ENCODE measurements at places on chromosomes 6 and 20.

GRCh38 chr6:124028117-124028516 lies 224.5 kb downstream of the NKAIN2 start:
- DNase-seq: no peak

DNA sequence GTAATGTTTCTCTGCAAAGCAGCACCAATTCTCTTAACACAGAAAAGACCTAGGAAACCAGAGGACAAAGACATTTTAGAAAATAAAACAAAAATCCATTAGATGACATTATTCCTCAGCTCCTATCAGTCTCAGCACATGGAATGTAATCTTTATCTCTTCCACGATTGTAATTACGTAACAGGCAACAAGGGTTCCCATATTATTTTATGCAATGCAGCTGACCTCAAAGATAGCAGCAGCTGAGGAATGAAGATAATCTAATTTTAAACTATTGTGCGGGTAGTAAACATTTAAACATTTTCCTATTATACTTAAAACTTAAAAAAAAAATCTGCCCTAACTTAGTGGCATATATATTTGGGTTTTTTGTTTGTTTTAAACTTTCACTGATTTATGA lies 33.0 kb upstream of the PTCHD4 start:
- DNase-seq: no peak

DNA sequence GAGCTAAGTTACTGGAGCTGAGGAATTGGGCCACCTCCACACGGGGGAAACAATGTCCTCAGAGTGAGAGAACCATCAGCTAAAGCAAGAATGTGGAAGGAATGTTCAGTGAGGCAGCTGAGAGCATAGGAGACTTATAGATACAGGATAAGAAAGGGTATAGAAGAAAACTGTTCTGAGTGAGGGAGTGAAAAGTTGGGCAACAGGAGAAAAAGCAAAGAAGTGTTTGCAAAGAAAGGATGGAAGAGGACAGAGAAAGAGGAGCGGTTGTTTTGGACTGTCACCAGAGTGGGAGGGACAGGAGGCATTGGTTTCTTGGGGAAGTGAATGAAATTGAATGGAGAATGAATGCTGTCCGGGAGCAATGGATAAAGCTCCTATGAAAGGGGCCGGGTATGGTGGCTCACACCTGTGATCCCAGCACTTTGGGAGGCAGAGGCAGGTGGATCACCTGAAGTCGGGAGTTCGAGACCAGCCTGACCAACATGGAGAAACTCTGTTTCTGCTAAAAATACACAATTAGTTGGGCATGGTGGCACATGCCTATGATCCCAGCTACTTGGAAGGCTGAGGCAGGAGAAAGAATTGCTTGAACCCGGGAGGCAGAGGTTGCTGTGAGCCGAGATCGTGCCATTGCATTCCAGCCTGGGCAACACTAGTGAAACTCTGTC lies 296.5 kb downstream of the ADGB start:
- no peak for DNase-seq

DNA sequence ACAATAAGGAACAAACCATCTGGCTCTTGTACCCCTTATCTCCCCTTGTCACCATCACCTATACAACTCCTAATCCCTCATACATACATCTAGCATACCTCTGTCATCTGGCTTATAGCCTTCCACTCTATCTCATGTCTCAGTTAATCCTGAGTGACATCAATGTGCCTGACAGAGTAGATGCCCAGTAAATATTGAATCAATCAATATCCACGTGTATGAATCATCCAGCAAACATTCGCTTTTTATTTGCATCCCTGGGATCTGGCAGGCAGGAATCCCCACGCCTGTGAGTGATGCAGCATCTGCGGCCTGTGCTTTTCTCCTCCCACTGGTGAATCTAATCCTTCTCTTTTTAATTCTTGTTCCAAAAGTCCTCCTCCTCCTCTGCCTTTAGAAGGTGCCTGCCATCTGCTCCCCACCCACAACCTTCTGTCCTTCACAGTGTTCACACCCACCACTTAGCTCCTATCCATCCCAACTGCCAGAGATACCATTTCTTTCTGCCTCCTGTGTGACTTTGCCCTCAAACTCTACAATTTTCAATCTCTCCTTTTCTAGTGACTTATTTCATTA lies 37.6 kb downstream of the ZNF391 start:
- DNase-seq: no peak

- no peak for DNase-seq
Measured at GRCh38 chr20:56943946-56944945, 315.1 kb downstream of the TFAP2C start.

DNA sequence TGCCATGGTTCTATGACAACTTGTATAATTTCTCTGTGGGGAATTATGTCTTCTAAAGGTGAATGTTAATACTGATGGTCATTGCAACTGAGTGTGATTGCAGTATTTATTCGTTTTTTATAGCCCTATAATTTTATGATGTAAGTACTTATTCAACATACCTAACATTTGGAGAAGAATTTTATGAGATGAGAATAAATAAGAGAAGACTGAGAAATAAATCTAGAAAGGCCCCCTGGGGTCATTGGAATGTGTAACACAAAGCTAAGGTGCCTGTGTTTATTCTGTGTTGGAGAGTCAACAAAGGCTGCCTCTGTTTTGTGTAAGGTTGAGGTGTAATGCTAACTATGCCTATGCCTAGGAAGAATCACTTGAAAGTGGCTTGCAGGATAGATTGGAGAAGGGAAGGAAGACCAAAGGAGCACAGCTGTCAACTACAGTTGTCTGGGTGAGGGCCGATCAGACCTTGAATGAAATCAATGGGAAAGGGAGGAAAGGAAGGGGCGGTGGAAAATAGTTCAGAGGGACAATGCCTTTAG lies 1076.7 kb downstream of the KIF16B start:
- no peak for DNase-seq

DNA sequence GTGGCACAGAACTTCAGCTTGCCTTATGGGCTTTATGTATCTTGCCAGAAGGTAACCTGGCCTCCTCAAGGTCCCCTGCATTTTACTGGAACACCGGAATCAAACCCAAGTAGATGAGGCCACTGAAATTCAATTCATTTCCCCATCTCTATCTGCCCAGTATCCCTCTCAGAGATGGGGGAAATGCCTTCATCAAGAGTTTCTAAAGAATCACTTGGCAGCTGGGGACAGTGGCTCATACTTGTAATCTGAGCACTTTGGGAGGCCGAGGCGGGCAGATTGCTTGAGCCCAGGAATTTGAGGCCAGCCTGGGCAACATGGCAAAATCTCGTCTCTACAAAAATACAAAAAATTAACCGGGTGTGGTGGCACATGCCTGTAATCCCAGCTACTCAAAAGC lies 12.9 kb downstream of the MDGA1 start:
- DNase-seq: no peak

GRCh38 chr6:79949233-79949632 lies 1.9 kb upstream of the ELOVL4 start:
- DNase-seq: no peak

- no peak for DNase-seq
Measured at GRCh38 chr6:108097882-108098281, 23.3 kb upstream of the OSTM1 start.

GRCh38 chr20:1819311-1820137 lies 75.7 kb upstream of the SIRPA start:
- no peak for DNase-seq

- no peak for DNase-seq
Measured at GRCh38 chr6:79137671-79138070, 59.6 kb upstream of the PHIP start.
